Naive thymus-derived CD8-positive, alpha-beta T cell (primary cell): ENCODE measurements at places on chromosomes 16 and 17.

- DNase-seq = no peak
Observed at GRCh38 chr16:67965668-67966548, 2.5 kb downstream of the SLC12A4 start.

- DNase-seq = no peak
Observed at GRCh38 chr17:43927060-43927864, 15.0 kb downstream of the PPY start.

GRCh38 chr17:51652529-51652928 lies 392.2 kb downstream of the UTP18 start:
- no peak for DNase-seq

- DNase-seq = no peak
Observed at GRCh38 chr17:57924677-57925076, 30.5 kb downstream of the CUEDC1 start.

DNA sequence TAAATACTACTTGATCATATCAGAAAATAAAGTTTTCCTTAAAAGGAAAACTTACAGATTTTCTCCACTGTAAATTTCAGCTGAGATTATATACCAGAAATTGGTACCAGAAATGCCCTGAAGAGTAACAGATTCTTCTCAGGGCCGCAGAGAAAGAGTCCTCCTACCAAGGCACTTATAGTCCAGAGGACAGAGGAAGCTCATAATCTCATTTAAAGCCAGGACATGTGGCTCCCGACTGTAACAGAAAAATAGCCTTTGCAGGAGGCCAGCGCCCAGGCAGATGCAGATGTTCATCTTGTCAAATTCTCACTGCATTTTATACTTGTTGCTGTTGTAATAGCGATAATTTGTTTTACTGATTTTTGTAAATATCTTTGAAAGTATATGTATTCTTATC lies 43.7 kb downstream of the TNRC6C start:
- DNase-seq = no peak

DNA sequence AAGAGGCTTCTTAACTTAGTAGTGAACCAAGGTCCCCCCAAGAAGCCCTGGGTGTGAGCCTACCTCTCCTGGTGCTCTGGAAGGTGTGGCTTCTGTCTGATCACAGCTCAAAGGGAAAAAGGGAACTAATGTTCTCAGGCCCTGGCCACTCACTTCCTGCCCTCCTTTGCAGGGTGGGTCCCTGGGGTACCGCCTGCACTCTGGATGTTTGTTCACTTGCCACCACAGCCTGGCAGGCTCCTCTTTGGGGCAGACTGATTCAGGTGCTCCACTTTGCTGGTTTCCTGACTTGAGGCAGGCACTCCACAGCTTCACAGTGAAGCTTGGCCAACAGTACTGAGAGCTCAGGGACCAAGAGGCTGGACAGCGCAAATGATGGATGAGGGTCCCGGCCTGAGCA lies 5.9 kb upstream of the MYO15A start:
- DNase-seq = no peak

- DNase-seq = no peak
Observed at GRCh38 chr16:73020409-73020884, 27.5 kb downstream of the ZFHX3 start.

- DNase-seq = no peak
Observed at GRCh38 chr17:17019891-17020456, 22.3 kb upstream of the MPRIP start.

- no peak for DNase-seq
Observed at GRCh38 chr17:10394201-10394887, 21.5 kb upstream of the MYH13 start.

DNA sequence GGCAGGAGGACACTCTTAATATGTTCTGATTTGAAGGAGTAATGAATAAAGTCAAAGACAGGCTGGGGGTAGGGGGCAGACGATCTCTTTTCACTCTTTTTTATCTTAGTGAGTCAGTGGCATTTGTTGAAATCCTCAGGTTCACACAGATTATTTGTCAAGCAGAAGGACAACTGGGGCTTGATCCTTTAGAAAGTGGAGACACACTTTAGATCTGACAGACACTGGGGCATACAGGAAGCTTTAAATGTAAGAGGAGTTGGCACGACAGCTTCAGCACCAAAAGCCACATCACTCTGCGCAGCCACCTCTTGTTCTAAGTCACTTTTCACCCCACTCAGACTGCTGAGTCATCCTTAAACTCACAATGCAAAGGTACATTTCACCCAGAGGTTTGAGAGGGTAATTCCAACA lies 121.5 kb downstream of the STXBP4 start:
- peak; percentile 1 for DNase-seq

GRCh38 chr17:29255926-29256522 lies 9.4 kb downstream of the CRYBA1 start:
- DNase-seq = no peak

GRCh38 chr16:4202615-4203345 lies 39.1 kb downstream of the SRL start:
- DNase-seq = no peak

DNA sequence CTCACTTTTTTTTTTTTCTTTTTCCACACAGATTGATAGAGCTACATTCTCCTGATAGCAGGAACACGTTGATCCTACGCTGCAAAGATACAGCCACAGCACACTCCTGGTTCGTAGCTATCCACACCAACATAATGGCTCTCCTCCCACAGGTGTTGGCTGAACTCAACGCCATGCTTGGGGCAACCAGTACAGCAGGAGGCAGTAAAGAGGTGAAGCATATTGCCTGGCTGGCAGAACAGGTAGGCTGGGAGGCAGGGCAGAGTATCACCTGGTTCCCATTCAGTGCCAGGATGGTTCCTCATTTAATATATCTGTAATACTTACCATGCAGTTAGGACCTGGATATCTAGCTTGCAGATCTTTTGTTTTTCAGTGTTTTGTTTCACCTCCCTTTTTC lies 51.1 kb upstream of the VPS4A start:
- no peak for DNase-seq

GRCh38 chr16:66585481-66586239 lies 6.4 kb downstream of the CMTM2 start:
- no peak for DNase-seq

GRCh38 chr17:30218799-30219198 lies 16.7 kb downstream of the SLC6A4 start:
- DNase-seq = no peak

GRCh38 chr16:87736008-87736382 lies 29.8 kb downstream of the KLHDC4 start:
- DNase-seq = no peak

- no peak for DNase-seq
Observed at GRCh38 chr17:41153856-41154255, 4.2 kb upstream of the KRTAP4-5 start.

- no peak for DNase-seq
Observed at GRCh38 chr16:23999663-24000062, 163.9 kb downstream of the PRKCB start.

DNA sequence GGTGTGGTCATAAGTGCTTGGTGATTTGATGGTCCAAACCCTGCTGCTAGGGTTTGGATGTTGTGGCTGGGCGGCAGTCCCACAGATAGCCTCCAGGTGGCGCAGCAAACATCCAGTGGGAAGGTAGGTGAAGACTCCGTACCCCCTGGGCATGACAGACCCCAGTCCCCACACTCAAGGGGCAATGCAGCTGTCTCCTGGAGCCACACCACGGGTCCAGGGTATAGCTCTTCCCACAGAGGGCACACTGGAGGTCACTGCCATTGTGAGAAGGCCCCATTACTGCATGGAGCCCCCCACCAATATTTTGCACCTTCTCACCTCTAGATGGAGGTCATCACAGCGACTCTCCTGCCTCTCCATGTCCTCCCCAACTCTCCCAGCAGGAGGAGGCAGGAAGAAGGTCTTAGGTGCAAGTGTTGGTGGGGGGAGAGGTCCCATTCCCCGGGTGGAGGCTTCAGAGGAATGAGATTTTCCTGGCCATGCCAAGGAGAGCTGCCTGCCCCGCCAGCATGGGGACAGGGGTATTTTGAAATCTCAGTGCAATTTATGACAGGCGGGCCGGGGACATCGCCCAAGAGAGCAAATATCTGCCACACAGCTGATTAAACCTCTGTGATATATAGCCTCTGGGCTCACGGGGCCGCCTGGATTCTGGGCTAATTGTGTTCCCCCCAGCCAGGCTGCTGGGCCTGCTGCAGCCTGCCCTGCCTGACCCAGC lies 17.1 kb upstream of the C17orf113 start:
- DNase-seq = peak; percentile 62

DNA sequence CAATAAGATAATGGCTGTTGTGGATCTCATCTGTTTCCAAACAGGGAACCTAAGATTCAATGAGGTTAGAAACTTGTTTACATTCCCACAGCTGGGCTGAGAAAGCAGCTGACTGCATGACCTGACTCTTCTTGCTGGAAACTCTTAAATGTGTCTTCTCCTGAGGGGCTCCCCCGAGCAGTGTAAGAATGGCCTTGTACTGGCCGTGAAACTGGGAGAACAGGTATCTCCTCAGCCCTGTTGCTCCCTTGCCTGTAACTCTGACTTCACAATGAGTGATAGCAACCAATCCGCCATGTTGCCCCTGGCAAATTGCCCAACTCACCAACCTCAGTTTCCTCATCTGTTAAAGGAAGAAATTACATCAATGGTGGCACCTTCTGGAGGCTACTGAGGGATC lies 59.1 kb upstream of the CCL2 start:
- no peak for DNase-seq

DNA sequence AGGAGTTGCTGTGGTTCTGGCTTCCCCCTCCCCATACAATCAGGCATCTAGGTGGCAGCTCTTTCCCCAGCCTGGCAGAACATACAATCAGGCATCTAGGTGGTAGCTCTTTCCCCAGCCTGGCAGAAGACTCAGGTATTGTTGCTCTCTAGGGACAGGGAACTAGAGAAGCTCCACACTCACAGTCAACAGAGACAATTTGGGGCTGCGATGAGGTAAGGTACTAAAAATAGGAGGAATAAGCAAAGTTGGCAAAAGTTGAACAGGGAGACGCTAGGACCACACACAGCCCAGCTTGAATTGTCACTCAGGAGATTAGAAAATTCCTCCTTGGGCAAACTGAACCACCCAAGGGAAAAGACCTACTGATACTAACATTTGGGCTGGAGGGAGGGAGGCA lies 315.5 kb upstream of the CDH5 start:
- no peak for DNase-seq
